Chondrocyte (in vitro differentiated cells): ENCODE measurements at places on chromosomes 11 and 22. TPM values are rescaled to one million over a fixed set of nuclear protein-coding genes. Genes with fewer than 3 reads are reported as not detected.

Gene TUBA8
- total RNA-seq, result 1.2 to 1.4 TPM (median 1.2 TPM) in 3 replicates

Gene KCNQ1
- total RNA-seq, result 0.41 TPM in 1 of 3 replicates, not detected in the others

Gene PAMR1
- total RNA-seq, result 1.4 to 2.9 TPM (median 1.6 TPM) in 3 replicates

Gene PHETA2
- total RNA-seq, result 1.4 to 2.2 TPM in 2 of 3 replicates, not detected in the other

DNA sequence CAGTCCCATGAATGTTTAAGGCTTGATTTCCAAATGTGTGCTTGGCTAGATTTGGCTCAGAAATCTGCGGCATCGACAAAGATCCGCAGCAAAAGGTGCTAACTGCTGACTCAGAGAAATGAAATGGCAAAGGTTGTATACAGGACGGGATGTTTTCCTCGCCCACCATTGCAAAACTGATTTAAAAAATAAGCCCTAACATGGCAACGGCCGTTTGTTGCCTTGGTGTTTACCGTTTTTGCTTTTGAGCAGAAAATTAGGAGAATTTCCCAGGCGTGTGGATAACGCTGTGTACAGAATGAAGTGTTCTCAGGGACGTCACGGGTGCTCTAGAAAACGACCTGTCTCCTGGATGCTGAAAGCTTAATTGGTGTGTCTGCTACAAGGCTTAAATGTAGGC is 70.2 kb downstream of the ARHGAP8 start:
- no peak for DNase-seq

Gene SLC22A8
- total RNA-seq, result not detected in 3 replicates

DNA sequence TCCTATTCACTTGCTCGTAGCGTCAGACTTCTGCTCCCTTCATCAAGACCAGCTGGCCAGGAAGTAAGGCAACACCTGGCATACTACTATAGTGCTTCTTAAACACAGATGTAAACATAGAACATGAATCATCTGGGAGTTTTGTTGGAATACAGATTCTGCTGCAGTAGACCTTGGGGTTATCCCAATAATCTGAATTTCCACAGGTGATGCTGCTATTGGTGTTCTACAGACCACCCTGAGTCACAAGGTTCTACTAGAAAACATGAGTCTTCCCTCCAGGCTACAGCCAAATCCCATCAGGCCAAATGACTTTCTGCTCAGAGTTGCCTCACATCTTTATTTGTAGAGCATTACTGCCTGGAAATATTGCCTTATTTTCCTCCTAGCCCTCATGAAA is 175.2 kb downstream of the NELL1 start:
- no peak for DNase-seq

DNA sequence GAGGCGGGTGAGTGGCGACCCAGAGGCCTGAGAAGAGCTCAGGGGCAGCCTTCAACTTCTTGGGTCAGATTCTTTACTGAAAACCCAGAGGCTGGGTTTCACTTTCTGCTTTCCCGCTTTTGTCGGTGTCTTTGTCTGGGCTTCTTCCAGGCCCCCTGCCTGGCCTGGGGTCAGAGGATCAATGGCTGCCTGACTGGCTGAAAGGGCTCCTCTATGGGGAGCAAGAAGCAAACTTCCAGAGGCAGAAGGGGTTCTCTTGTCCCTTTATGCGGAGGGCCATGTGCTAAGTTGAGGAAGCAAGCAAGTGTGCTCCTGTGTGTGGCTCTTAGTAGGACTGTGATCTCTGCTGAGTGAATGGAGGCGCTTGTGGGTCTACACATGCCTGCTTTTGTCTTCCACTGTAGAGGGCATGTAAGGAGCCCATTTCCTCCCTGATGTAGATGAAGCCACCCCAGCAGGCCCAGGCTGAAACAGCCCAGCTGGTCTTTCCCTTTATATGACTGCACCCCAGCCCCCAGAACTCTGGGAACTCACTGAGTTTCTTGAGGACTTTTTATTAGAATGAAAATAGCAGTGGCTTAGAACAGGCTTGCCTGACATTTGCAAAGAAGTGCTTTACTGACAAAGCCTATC is 1.0 kb upstream of the PKNOX2 start:
- DNase-seq, result no peak

DNA sequence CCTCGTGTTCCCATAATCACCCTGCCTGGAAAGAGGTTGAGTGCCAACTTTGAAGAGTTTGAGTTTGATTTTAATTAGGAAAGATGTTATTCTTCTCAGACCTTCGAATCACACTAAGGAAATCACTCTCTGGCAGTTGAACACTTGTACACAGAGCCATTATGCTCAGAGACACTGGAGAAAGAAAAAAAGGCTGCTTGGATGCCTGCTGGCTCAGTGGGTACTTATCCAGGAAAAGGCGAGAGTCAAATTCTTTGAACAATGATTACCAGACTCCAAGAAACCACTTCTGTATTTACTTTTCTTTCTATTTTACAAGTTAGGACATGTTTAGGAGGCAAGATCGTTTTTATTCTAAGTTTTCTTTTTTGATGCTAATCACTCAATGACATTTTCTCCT is 438.5 kb upstream of the FAT3 start:
- DNase-seq, result no peak

- peak; percentile 59 for DNase-seq
Measured at GRCh38 chr22:46388647-46389046, 53.1 kb downstream of the TRMU start.
